ENCODE measurements at places on chromosomes 2 and 18.

- DNase-seq: no peak
Observed at GRCh38 chr2:216870508-216871332, 10.9 kb upstream of the TNP1 start.

- DNase-seq: peak; percentile 49
Observed at GRCh38 chr2:175743011-175743410, 259.1 kb downstream of the LNPK start.

DNA sequence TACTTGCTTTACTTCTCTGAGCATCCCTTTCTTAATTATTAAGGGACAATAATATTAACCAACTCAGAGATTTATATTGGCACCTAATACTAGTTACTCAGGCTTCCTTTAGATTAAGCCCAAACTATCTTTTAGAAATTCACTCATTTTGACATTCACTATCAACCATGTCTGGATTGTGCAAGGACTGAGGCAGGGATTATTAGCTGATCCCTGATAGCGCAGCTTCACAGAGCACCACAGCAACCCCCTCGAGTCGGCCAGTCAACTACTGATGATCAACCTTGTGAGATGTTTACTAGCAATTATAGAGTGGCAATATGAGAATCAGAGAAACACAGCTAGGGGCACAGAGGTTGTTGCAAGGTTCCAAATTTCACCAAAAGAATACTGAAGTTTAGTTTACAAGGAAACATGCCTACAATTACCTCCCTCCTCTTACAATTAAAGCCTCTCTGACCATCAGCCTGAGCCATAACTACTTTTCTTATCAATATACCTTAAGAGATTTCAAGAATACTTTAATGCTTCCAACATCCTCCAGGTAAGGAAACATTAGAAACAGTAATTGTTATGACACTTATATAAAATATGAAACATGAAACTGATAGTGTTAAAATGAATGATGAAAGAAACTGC is 191.6 kb downstream of the TCF4 start:
- DNase-seq: no peak

GRCh38 chr2:119688616-119689015 is 9.6 kb downstream of the TMEM177 start:
- no peak for DNase-seq

DNA sequence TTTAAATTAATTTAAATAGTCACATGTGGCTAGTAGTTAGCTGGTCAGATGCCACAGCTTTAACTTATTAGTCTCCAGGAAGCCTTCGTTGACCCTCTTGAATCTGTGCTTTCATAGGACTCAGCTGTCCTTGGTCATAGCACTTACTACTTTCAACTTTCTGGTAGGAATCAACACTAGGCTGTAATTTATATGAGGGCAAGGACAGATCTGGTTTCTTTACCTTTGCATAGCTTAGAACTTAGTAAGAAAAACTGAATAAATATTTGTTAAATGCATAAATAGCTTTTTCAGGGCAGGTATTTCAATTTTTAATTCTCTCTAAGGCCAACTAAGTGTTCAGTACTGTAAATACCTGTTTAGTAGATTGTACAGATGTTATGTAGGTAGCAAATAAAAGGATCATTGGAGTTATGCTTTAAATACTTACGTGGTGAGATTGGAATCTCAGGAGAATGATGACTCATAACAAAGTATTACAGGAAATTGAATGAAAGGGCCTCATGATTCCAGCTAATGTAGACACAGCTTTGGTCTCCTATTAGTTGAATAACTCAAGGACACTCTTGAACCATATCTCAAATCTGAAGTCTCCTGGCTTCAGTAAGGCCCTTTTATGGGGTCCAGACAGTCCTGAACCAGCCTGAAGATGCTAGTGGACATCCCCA is 2.6 kb downstream of the CLIP4 start:
- peak; percentile 92 for DNase-seq

DNA sequence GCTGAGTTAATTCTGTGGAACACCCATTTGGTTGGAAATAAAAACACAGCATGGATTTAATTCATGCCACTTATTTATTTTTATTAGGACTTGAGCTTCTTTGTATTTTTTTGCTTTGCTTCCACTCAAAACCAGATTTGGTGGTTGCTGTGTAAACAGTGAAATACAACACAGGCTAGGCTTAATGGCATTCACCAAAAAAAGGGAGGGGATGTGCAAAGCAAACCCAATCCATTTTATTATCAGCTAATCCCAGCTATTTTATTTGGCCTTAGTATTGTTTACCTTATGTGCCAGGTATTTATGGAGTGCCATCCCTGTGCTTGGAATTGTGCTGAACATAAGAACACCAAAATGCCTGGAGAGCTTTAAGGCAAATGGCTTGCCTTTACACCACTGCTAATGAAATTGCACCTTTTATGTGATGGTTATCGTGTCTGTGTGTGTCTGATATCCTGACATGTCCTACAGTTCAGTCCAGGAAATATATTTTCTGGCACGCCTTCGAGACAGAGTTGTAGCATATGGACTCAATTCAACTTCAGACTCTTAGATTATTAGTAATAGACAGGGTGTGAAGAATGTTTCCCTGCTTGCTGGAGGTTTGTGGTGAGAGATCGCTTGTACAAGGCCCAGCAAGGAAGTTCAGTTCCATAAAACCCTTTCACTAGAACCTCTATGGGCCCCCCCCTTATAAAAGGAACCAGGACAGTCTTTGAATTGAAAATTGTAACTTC is 99.6 kb downstream of the PRPF40A start:
- no peak for DNase-seq

DNA sequence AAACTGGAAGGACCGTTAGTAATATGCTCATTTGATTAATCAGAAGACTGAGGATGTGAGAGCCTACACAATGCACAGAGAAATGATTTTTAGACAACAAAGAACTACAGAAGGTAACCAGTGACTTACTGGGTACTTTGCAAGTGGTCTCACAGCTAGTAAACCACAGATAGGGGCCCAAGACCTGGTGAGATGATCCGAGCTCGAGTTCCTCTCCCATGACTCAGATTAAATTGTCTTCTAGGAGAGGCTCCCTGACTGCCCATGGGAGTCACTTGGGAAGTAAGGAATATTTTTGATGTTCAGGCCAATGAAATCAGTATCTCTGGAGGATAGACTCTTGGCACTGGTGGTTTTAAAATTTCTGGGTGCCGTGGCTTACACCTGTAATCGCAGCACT is 220.2 kb downstream of the CLIP4 start:
- DNase-seq: peak; percentile 10

GRCh38 chr2:119860924-119861323 is 101.2 kb downstream of the PTPN4 start:
- DNase-seq: no peak

- no peak for DNase-seq
Observed at GRCh38 chr2:62854600-62855514, 149.3 kb downstream of the EHBP1 start.

GRCh38 chr2:144516411-144516980 is 3.4 kb downstream of the ZEB2 start:
- DNase-seq: peak; percentile 73

GRCh38 chr2:221050020-221050795 is 521.9 kb downstream of the EPHA4 start:
- DNase-seq: no peak

- peak; percentile 97 for DNase-seq
Observed at GRCh38 chr2:63792530-63792929, 49.2 kb upstream of the UGP2 start.

DNA sequence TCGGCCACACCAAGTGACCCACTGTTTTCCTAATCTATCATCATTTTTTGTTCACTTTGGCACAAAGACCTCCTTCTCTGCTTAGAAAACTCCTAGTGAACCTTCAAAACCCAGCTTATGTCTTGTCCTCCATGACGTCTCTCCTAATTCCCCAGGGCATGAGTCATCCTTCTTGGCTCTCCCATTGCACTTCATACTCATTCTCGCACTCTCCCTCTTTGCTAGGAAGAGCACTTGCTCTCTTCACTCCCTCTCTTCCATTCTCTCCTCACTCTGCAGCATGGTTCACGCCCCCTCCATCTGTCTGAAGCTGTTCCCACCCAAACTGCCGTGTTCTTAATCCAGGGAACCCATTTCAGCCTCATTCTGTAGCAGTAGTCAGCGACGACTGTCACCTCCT is 103.9 kb downstream of the MRO start:
- DNase-seq: peak; percentile 43

DNA sequence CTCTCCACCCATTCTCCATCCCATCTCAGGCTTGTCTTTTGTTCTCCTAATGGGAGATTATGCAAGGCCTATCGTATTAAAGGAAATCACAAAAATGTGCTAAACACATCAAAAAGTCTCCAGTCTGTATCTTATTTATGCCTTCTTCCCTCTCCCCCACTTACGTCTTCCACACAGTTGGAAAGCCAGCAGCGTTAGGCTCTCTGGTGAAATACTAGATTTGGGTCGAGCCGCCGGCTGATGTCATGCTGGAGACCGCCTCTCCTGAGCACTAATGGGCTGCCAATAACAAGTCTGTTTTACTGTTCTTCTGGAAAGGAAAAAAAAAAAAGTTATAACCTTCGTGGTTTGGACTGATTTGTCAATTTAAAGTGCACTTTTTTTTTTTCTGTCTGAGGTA is 182.7 kb upstream of the SIX2 start:
- no peak for DNase-seq

DNA sequence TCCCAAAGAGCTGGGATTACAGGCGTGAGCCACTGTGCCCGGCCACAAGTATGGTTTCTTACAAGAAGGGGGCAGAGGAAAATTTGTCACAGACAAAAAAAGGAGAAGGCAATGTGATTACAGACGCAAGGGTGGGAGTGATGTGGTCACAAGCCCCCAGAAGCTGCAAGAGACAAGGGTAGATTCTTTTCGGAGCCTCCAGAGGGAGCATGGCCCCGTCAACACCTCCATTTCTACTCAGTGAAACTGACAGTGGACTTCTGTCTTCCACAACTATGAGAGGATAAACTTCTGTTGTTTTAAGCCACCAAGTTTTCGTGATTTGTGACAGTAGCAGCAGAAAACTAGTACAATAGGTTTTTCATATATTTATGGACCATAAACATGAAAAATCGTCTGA is 2.1 kb upstream of the TCF7L1 start:
- DNase-seq: peak; percentile 46

DNA sequence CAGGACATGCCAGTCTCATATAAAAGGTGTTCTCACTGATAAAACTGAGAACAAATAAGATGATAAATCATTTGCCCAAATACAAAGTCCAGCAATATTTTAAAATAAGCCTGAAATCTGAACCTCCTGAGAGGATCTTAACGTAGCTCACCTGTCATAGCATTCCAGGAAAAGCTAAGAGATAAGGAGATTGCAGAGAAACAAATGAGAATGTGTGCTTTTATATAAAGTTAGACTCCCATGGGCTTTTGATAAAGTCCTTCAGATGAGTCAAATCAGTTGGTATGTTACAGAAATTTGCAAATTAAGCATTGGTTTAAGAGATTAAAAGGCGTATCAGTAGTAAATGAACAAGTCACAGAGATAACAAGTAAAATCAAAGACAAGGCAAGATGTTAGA is 452.9 kb upstream of the CHAC2 start:
- no peak for DNase-seq

GRCh38 chr2:112795774-112796173 is 11.5 kb upstream of the IL1A start:
- no peak for DNase-seq

DNA sequence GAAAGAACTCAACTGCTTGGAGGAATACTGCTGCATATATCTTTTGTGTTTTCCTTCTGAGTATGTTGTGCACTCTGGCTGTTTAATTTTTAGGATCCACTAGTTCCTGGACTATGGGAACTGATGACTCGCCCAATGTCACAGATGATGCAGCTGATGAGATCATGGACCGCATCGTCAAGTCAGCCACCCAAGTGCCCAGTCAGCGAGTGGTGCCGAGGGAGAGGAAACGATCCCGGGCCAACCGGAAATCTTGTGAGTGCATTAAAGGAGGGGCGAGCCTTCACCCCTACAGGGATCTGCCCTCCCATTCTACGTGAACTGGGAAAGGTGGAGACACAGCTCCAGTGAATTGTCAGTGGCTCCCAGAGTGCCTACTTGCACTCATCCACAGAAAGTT is 59.6 kb downstream of the TPGS2 start:
- peak; percentile 87 for DNase-seq

GRCh38 chr2:215332872-215333595 is 21.2 kb downstream of the ATIC start:
- no peak for DNase-seq

GRCh38 chr2:62339413-62339812 is 143.5 kb downstream of the B3GNT2 start:
- DNase-seq: no peak

DNA sequence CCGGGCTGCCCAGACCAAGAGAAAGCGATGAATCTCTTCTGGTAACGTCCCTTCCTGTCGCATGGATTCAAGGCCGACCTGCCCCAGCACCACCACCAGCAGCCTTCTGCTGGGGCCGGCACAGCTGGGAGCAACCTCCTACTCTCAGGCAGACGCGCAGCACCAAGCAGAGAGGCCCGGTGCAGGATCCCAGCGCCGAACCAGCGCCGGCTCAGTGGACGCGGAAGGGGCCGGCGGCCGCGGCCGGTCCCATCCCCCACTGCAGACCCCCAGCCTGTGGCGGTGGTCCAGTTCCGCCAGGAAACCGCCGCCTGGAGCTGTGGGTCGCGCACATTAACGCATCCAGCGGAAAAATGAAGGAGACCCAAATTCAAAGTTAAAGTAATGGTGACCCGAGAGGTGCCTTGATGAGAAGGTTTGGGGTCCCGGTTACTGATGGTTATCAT is 525 bp upstream of the MAL start:
- no peak for DNase-seq

DNA sequence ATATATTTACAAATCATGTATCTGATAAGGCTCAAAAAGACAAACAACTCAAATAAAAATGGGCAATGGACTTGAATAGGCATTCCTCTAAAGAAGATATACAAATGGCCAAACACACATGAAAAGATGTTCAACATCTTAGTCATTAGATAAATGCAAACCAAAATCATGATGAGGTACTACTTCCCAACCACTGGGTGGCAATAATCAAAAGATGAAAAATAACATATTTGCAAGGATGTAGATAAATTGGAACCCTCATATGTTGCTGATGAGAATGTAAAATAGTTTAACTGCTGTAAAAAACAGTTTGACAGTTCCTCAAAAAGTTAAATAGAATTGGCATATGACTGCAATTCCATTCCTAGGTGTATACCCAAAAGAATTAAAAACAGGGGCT is 132.3 kb downstream of the TTC32 start:
- peak; percentile 59 for DNase-seq

GRCh38 chr18:23204589-23205235 is 69.4 kb downstream of the CABLES1 start:
- DNase-seq: no peak

Data from ELR (cell line).